T1000 (cell line): ENCODE measurements at places on chromosomes 6 and 20.

DNA sequence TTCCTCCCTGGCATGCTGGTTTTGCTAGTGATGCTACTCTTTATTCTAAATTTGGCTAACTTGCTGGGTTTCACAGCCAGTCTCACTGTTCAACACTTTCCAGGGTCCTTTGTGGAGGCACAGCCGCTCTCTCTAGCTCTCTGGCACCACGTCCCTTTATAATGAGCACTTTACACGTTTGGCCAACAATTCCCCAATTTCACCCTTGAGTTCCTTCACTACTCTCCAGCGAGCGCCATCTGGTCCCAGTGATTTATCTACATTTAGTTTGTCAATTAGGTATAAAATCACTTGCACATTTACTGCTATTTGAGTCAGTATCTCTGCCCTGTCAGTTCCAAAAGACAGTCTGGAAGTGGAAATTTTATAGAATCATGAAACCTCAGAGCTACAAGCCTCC, 241.9 kb upstream of the MOCS1 start:
- no peak for DNase-seq

DNA sequence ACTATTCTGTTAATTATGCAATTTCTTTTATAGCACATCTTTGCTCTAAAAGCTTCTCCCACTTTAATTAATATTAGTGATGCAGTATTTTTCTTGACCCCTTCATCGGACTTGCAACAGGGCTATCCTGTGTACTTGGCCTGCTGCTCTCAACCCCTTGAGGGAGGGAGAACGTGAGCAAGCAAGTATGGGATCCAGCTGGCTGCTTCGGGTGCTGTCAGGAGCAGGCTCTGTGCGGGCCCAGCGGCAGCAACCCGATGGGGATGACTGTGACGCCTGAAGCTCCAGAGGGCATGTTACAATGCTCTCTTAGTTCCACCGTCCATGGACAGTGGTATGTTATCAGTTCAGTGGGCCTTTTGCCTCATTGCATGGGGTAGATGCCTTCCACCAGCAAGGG, 519.8 kb upstream of the CITED2 start:
- DNase-seq: no peak

DNA sequence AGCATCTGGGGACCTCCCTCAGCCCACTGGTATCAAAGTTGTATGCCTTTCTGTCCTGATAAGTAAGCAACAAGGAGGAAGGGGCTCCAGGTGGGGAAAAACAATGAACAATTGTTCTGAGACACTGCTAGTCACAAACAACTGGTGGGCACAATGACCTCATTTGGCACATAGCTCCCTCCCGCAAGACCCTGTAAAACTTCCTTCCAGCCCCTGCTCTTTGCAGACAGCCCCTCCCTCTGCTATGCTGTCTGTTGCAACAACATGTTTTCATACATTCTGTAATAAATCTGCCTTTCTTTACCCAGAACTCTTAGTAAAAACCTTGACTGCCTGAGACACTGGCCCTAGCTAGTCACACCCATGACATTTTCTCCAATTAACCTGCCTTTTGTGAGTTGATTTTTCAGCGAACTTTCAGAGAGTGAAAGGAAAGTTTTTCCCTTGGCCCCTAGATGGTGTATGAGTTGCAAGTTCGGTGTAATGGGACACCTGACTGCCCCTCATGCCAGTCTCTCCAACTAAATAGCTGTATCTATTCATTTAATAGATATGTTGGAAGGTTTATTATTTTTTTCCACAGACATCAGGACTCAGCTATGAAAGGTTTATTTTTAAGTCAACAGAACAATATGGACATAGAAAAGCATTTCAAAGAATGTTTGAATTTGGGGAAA, 142.3 kb upstream of the SLC22A16 start:
- no peak for DNase-seq

DNA sequence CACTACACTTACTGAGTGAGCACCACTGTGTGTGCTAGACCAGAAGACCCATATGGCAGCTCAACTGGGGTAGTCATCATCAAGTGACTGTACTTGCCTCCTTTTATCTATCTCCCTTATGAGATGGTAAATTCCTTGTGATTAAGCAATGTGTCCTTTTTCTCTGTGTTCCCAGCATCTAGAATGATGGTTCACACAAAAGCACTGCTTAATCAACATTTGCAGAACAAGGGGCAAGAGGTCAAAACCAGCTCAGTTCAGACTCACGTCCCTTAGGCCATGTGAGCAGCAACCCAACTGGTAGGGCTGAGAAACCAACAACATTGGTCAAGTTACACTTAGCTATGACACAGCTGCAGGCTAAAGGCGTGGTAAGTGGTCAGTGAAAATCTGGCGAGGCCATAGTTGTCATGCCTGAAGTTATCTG, 10.0 kb downstream of the TRAM2 start:
- DNase-seq: peak; percentile 69

- DNase-seq: no peak
These were observed 13.0 kb downstream of the SERPINB6 start for GRCh38 chr6:2958331-2958711.

- DNase-seq: no peak
These were observed 38.8 kb upstream of the EMILIN3 start for GRCh38 chr20:41405436-41405835.

DNA sequence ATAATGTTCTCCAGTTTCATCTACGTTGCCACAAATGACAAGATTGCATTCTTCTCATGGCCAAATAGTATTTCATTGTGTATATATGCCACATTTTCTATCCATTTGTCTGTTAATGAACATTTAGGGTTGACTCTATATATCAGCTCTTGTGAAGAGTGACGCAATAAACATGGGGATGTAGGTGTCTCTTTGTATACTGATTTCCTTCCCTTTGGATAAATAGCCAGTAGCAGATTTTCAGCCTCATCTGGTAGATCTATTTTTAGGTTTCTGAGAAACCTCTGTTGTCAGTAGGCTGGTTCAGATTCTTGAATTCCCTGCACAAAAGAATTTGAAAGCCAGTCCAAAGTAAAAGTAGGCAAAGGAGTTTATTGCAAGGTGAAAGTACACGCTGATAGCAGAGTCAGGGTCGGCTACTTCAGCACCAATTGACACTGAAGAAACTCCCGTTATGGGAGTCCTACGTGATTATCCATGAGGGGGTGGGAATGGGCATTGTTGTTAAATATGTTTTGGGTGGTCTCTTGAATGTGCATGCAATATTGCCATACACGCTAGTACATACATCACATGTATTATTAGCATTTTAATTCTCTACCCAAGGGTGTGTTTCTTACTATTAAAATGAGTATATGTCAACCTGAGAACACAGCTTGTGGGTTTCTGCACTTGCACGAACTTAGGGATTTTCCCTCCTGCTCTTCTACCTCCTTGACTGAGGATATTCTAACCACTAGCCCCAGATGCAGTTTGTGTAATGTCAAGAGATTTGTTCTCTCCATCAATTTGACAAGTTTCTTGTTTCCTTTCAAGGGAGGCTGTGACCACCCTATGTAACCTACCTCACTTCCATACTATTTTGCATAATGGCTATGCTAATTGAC, 14.4 kb upstream of the SLC17A2 start:
- DNase-seq: no peak

GRCh38 chr20:50594591-50595432, 84.6 kb downstream of the PTPN1 start:
- no peak for DNase-seq

DNA sequence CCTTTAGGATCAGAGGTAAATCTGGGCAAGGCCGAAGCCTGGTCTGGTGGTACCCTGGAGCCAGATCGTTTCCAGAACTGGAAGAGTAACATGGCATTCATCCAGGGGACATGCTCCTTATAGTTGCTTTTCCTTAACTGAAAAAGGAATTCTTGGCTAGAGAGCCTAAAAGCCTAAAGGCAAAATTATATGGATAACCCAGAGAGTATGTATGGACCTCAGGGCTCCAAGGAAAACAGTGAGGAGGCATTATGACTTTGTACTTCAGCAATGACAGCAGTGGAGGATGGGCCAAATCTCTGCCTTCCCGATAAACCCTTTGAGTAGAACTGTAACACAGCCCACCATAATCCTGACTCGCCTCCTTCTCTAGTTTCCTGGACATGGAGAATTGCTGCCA, 29.3 kb downstream of the ARHGAP18 start:
- no peak for DNase-seq

DNA sequence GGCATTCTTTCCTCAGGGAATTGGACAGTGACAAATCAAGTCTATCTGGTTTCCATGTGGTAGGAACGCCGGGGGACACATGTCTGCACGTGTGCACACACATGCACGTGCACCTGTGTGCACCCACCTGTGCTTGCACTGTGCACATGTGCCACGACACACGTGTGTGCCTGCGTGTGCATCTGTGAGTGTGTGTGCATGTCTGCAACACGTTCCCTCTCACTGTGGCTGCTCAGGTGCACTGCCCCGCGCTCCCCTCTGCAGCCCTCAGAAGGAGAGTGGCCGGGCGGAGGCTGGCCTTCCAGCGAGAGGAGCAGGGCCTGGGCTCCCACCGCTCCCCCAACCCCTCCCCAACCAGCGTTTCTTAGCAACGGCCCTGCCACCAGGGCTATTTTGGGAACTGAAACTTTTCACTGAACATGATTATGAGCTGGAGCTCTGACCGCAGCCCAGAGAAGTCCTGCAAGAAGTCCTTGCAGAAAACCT, 147.8 kb downstream of the PHACTR3 start:
- no peak for DNase-seq
